ENCODE measurements at places on chromosomes 12 and 14.

- no peak for DNase-seq
Observed at GRCh38 chr14:75430116-75430515, 2.3 kb downstream of the JDP2 start.

GRCh38 chr12:15774819-15775218 is 14.4 kb downstream of the EPS8 start:
- no peak for DNase-seq

DNA sequence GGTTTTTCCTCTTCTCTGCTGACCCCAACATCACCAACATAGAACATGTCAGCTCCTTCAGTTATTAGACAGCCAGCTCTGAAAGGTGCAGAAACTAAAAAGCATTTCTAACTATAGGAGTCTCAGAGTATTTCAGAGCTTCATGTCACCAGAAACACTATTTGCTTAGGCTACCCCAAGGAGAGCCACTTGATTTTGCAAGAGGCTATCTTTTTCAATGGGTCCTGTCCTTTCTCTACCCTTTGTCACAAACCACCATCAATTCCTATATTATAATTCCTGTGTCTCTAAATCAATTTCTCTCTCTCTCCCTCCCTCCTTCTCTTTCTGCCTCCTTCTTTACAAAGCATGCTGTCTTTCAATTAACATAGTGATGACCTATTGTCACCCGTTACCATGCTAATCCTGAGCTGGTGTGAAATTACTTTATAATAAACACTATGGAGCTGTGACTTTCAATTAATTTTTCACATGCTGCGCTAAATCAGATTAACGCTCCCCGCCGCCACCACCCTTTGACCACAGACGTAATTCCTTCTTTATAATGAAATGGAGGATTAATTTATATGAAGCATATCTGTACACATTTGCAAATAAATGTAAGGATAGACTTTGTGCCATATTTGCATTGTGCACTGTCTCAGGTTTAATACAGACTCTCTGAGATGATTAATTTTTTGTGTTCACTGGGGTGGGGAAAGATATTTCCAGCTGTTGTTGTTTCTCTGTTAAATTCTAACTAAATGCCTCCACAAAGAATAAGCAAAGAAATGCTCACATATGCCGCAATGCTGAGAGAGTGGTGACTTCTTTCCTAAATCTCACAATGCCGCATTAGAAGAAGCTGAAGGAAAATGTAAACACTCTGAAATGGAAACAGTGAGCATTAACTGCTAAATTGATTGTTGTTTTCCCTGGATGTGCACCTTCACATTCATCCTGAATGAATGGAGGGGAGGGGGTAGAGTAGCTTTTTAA is 418.6 kb downstream of the PDZRN4 start:
- no peak for DNase-seq

GRCh38 chr12:92414170-92415070 is 268.8 kb upstream of the BTG1 start:
- no peak for DNase-seq

GRCh38 chr14:20470603-20470901 is 1.3 kb downstream of the PNP start:
- peak; percentile 44 for DNase-seq

DNA sequence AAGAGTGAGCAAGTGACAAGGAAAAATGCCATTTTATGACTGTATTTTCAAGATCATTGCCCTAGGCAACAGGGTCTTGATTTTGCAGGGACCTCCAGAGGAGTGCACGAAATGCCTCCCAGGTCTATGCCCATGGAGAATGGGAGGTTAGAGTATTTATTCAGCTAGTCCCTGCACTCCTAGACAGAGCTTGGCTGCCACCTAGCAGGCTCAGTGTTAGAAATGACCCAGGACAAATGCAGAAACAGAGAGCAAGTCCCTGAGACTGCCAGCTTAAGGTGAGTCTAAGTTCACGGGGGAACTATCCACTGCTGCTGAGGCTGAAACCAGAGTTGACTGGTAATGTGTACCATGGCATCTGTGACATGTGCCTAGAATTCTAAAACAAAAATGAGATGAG is 506.4 kb downstream of the MED13L start:
- DNase-seq, result peak; percentile 35

GRCh38 chr12:94172031-94172430 is 23.7 kb downstream of the PLXNC1 start:
- no peak for DNase-seq

DNA sequence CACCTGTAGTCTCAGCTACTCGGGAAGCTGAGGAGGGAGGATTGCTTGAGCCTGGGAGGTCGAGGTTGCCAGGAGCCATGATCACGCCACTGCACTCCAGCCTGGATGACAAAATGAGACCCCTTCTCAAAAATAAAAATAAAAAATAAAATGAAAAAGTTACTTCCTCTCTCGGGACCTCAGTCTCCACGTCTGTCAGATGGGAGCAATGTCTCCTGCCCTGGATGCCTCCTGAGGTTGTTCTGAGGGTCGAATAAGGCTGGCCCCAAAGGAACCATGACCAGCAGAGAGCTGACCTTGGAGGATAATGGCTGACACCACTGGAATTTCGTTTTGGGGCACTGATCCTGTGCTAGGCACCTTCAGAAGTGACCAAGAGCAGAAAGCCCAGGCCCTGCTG is 13.6 kb upstream of the RCOR1 start:
- DNase-seq, result no peak

DNA sequence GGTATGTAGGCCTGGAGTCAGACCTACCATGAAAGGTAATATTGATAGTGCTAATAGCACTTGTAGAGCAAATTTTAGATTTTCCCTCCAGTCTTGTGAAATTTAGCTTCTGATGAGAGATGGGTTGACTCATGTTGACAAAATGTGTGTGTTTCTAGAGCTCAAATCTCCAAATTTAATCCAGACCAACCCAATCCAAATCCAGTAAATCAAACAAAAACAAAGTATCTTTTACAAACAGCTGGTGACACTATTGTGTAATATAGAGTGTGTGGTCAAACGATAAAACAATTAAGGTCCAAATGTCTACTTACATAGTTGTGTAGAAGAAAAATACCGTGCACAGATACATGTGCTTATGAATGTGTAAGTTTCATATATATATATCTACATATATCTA is 63.4 kb upstream of the KITLG start:
- DNase-seq, result no peak

- DNase-seq, result no peak
Observed at GRCh38 chr12:122349078-122349477, 73.4 kb downstream of the CLIP1 start.

GRCh38 chr14:24297190-24297964 is 2.2 kb downstream of the DHRS1 start:
- peak; percentile 84 for DNase-seq

GRCh38 chr12:52207895-52208294 is 16.1 kb upstream of the KRT80 start:
- DNase-seq, result no peak

DNA sequence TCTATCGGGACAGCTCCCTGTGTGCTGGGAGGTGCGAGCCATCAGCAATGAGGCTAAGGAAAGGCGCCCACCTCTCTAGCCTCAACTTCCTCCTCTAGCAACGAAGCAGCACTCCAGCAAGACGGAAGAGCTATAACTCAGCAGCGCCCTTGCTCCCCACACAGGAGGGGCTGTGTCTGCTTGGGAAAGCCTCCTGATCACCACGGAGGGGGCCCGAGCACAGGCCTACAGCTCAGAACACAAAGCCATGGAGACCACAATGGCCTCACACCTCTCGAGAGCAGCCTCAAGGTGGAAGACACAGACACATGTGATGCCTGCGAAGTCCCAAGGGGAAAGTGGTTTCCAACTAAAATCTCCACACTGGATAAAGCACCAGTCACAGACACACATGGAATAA is 60.4 kb downstream of the CDC42BPB start:
- DNase-seq, result no peak

GRCh38 chr12:103334466-103334865 is 161.3 kb downstream of the C12orf42 start:
- no peak for DNase-seq

Measured in GM23338 (cell line).